AG09309 (cell line): ENCODE measurements at places on chromosomes 7 and 10.

DNA sequence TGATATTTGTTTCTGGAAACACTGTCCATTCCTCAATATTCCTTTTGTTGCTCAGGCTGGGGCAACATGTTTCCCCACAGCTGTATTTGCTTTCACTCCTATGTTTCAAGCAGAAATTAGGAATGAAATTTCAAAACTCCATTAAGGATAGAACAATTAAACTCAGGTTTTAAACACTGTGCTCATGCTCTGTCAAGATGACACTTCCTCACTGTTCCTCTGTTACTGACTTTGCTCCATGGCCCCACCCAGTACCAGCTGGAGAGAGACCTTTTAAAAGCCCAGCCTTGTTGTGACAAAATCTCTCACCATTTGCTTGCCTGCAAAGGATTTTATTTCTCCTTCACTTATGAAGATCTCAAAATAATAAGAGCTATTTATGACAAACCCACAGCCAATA, 197.4 kb downstream of the ELMO1 start:
- no peak for DNase-seq

DNA sequence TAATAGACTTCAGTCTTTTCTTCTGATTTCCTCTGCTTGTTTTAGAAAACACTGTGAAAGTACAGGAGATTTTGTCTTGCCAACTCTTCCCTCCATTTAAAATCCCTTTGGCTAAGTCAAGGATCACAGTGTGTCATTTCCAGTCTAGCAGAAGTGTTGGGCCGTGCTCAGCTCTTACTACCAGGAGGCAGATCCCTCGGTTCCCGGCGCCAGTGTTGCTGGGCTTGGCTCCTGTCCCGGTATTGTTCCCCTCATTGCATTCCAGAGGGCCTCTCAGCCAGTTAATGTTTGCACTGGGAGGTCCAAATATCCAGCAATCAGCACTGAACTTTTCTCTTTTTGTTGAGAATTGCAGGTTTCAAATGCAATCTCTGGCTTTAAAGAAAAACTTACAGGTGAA, 612.1 kb upstream of the MGMT start:
- DNase-seq: no peak

- no peak for DNase-seq
Measured at GRCh38 chr10:64101606-64102263, 580.5 kb downstream of the REEP3 start.

GRCh38 chr10:22704942-22705341, 9.4 kb downstream of the PIP4K2A start:
- DNase-seq: no peak

GRCh38 chr7:128812514-128813168, 17.6 kb upstream of the FLNC start:
- DNase-seq: no peak

GRCh38 chr10:23155169-23155568, 36.9 kb upstream of the PTF1A start:
- DNase-seq: no peak

GRCh38 chr10:76911184-76911583, 726.4 kb downstream of the KCNMA1 start:
- DNase-seq: no peak

- no peak for DNase-seq
Measured at GRCh38 chr7:42125321-42125720, 111.7 kb downstream of the GLI3 start.

DNA sequence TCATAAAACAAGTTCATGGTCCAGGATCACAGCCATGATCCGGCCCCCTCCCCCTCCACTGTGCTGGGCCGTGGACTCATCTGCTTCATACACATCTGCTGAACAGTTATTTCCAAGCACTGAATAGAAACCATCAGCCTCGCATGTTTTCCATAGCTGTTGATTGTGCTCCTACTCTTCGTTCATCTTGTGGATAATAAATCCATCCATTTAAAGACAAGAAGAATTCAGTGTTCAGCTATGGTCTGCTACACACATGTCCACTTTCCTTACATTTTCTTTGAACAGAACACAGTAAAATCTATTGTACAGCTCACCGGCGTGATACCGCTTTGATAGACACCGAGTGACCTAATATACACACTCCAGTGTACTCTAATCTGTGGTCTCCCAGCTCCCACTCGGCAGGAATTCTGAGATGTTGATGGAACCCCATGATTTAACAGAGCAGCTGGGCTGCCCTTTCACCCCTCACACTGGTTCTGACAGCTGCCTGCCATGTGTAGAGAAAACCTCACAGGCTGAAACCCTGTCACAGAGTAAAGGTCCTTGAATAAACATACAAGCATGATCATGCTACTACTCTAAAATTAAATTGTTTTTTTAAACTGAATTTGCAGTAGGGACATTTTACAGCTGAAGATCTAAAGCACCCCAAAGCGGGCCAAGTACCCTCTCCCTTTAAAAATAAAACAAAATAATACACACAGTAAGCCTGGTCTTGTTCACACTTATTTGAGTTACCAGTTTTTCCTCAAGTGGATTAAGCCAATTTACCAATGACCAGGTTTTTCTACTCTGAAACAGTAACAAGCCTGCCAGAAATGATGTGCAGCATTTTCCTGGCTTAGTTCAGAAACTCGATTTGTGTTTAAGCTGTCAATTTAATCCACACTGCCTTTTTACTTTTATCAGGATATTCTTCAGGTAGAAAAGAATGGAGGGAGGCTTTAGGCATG, 95.1 kb upstream of the FZD1 start:
- no peak for DNase-seq

DNA sequence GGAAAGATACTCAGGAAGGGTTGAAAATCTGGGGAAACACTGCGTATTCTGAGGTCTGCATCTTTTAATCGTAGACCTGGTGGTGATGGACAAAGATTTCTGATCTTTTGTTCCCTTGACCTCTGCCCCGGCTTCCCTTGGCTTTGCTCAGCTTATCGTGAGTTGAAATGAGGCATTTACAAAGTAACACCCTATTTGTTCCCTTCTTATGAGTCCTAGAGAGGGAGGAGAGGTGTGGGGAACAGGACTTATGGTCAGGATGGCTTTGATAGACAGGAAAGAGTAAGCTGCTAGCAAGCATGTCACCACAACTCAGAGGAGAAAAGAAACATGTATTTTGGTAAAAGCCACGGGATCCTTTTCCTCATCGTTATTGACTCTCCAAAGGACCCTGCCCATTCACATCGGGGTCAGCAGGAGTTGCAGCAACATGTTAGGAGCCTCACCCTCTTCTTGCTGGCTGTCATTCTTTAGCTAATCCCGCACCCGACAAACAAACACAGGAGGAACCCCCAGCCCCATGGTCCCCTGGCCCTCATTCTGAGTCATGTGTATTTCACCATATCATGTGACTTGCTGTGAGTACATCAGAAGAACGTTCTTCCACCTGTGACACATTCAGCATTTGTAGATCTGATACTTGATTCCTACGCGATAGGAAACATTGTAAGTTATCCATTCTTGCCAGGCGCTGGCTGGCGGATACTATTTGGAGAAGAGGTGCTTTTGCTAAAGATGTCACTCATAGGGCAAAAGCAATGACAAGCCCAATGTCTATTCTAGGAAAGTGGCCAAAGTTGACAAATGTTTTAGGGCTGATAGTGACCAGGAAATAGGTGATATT, 170.1 kb downstream of the RTKN2 start:
- no peak for DNase-seq

DNA sequence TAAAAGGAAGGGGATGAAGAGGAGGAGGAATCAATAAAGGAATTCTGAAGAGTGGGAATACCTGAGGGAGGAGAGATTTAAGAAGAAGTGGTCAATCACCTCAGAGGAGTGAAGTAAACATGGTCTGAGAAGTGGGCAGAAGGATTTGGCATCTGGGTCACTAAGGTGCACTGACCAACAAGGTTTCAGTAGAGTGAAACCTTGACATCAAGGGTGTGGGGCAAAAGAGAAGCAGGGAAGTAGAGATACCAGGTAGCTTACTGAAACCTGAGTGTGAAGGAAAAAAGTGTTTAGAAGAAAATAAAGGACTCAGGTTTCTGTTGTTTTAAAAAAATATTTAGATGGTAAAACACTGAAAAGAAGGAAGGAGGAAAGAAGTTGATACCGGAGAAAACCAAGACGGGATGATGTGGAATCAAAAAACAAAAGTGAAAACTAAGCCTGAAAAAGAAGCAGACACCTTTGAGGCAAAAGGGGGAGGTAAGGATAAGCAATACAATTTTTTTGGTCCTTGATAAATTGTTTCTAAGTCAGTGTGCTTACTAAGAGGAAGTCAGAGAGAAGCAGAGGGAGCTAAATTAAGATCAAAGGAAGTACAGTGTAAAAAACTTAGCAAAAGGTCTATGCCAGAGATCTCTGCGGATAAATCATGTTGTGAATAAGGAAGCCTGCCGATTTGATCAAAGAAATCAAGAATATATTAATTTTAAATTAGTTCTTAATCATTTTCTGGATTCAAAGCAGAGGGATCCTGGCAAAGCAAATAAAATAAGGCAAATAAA, 137.2 kb upstream of the GPR22 start:
- no peak for DNase-seq

GRCh38 chr10:62057359-62057758, 155.9 kb downstream of the ARID5B start:
- no peak for DNase-seq

GRCh38 chr7:121099572-121099971, 111.1 kb downstream of the CPED1 start:
- DNase-seq: no peak

GRCh38 chr10:75233444-75234016, 2.2 kb downstream of the COMTD1 start:
- DNase-seq: no peak

DNA sequence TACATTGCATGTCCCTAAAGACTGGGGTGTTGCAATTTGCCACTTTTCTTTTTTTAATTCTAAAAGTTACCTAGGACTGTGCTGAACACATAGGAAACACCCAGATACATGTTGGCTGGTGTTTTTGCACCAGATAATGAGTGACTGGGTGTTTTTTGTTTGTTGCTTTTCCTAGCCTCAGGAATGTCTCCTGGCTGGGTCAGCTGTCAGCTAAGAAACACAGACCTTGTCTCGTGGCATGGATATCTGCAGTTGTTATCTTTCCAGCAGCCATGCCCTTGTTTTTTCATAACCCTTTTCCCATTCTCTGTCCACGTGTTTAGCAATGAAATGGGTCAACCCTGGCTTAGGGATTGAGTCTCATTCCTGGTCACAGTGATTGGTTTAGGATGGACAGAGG, 433.9 kb upstream of the ZMIZ1 start:
- DNase-seq: no peak

DNA sequence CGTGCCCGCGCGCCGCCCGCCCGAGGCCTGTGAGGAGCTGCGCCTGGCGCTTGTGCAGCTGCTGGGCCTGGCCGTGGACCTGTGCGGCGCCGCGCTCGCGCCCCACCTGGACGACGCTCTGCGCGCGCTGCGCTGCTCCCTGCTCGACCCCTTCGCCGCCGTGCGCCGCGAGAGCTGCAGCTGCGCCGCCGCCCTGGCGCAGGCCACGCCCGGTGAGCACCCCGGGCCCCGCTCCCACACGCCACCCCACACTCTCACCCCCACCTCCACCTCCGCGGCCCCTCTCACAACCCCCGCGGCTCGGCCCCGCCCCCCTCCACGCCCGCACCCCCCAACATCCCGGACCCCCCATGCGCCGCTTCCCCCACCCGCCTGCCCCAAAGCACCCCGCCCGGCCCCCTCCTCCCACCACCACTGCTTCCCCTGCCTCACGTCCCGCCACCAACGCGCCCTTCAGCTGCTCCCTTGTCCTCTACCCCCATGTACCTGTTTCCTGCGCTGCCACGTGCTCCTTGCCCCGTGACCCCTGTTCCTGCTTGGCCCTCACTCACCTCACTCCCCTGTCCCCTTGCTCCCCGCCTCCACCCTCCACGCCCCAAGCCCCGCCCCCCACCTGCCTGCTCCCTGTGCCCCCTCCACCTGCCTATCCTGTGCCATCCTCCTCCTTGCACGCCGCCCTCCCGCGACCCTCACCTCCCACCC, at the start of gene PRKAR1B:
Gene PRKAR1B, minus strand, starts transcription at position 178 of the 702 bp plus-strand sequence. CDS start 15,776 bp downstream, outside the sequence.
- DNase-seq: no peak

- DNase-seq: peak; percentile 52
Measured at GRCh38 chr10:17122726-17123661, 6.6 kb downstream of the CUBN start.

DNA sequence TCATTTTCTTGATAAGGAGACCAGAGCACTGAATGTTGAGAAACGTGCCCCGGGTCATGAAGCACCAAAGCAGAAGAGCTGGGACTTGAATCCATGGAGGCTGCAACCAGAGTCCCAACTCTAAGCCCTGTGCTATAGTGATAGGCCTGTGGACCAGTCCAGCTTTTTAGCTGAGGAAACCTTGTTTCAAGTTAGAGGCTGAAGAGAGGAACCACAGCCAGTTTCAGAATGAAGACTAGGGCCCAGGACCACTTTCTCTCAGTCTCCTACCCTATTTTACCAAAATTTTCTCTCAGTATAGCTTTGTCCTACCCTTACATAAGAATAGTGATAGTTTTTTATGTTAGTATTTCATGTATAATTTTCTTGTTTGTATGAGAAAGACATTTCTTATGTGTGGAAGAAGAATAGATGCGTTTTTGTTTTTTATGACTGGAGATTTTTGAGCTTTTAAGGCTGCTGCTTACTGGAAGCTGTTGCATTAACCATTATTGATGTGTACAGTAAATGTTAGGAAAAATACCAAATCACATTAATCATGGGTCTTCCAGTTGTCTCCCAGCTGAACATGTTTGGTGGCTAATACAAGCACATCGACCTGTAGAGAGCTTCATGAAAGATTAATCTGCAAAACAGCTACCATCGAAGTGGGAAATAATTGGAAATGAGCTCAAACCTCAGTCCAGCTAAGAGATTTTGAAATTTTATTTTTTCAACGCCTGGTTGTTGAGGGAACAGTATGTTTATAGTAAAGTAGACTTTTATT, 45.0 kb upstream of the CSTF2T start:
- DNase-seq: no peak

GRCh38 chr10:132098539-132099388, 33.0 kb downstream of the JAKMIP3 start:
- DNase-seq: no peak

GRCh38 chr7:26367219-26367711, 75.6 kb downstream of the SNX10 start:
- no peak for DNase-seq

DNA sequence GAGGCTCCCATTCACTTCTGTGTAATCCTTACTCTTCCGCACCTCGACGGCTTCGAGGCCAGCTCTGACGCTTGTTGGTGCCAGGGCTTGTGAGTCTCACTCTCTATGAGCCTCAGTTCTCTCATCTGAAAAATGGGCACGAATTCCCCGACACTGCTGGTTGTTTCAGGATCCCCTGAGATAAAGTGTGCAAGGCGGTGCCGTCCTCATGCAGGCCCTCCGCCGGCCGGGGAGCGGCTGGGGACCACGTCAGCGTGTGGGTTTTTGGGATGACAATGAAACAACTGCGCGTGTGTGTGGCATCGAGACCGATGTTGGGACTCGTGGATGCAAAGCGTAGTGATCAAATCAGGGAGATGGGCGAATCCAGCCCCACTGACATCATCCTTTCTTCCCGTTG, 75.6 kb downstream of the FOXL3 start:
- no peak for DNase-seq

GRCh38 chr7:37916673-37917660, at the start of gene SFRP4:
TSS of gene SFRP4 (minus strand) at chr7:37916817. CDS start at chr7:37916537, 280 bp downstream.
- no peak for DNase-seq
